ENCODE measurements at places on chromosomes 5 and 9. TPM values are rescaled to one million over a fixed set of nuclear protein-coding genes. Genes with fewer than 3 reads are reported as not detected.

TMEM215 gene
- total RNA-seq, result not detected

CDKN2A gene
- 9.5 TPM for total RNA-seq

PAEP gene
- not detected for total RNA-seq

BTNL9 gene
- total RNA-seq, result not detected

KLHL3 gene
- total RNA-seq, result 3.1 TPM

All from smooth muscle cell of bladder (primary cell).